ENCODE measurements at places on chromosomes 5 and 9.

- no peak for DNase-seq
These were observed 29.5 kb downstream of the FOXD1 start for GRCh38 chr5:73419117-73419464.

DNA sequence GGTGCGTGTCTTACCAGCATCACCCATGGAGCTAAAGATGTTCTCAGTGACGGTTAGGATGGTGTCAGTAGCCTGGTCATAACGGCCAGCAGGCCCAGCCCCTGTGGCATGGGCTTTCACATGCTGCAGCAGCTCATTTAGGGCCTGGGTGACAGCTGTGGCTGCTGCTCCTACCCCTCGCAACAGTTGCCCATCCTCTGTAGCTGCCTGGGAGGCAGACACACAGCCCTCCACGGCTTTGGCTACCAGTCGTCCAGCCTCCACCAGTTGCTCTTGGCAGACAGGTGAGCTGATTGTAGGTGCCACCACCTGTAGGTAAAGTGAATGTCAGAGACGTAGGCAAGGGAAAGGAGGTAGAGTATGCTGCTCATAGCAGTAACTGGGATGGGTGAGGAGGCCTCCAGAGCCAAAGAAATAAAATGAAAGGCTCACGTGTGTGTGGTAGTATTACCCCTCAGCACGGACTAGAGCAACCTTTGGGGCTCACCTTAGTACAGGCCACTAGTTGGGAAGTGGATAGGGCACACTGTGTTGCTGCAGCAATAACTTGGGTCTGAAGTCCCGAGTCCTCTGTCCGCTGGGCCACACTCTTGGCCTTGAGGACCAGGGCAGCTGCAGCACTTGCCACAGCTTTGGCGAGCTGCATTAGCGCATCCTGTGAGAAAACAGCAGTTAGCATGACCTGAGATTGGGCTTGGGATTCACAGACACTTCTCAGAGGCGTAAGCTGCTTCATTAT is 14.7 kb downstream of the TLN1 start:
- no peak for DNase-seq

- no peak for DNase-seq
These were observed 76.5 kb upstream of the SARDH start for GRCh38 chr9:133814586-133815208.

- DNase-seq, result no peak
These were observed 41.4 kb upstream of the CCDC112 start for GRCh38 chr5:115337882-115338281.

- DNase-seq, result no peak
These were observed 83.6 kb downstream of the NTNG2 start for GRCh38 chr9:132245465-132245864.
